ENCODE measurements at places on chromosomes 12 and 14.
A peak's percentile ranks its signal among the peaks of the same experiment; 100 is the strongest.

GRCh38 chr12:14314801-14315200 lies 50.7 kb upstream of the ATF7IP start:
- no peak for DNase-seq

DNA sequence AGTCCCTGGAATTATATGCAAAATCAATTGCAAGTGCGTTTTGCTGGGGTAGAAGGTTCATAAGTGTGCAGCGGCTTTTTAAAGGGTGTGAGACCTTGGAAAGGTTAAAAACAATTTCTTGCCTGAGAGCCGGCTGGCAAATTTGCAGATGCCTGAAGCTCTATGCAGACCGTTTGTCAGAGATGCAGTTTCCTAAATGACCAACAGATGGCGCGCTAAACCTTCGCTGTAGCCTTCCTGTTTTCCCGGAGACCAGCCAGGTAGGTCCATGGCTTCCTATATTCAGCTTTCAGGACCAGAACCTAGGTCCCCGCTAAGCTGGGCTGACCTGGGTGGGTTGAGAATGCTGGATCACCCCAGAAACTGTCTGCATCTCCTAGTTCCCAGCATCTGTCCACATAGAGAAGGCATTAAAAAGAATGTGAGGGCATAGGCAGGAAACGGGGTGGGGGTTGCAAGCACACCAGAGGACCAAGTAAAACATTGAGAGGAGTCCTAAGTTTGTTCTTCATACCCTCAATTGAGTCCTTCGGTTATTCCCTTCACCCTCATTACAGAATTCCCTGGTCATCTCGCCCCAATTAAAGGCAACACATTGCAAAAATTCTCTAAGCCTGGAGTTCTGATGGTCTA lies 5.7 kb upstream of the NOS1 start:
- DNase-seq: peak; percentile 71

GRCh38 chr12:44246482-44247105 lies 410.7 kb downstream of the TMEM117 start:
- peak; percentile 0 for DNase-seq

GRCh38 chr12:131219670-131220330 lies 266.1 kb downstream of the ADGRD1 start:
- no peak for DNase-seq

DNA sequence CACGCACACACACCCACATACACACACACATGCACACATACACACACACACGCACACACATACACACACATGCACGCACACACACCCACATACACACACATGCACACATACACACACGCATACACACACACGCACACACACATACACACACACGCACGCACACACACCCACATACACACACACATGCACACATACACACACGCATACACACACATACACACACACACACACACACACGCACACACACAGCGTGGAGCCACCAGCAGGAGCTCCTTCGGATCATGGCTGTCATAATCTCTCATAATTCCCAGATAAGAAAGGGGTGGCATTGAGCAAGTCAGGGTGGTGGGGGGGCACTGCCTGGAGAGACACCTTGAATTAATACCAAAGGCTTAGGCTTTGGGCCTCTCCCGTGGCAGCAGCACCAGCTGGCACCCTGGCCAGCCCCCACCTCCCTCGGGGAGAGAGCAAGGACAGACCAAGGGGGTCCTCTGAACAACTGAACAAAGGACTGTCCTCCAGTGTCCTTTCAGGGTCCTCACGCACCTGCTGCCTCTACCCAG lies 21.9 kb downstream of the ANO2 start:
- DNase-seq: no peak

DNA sequence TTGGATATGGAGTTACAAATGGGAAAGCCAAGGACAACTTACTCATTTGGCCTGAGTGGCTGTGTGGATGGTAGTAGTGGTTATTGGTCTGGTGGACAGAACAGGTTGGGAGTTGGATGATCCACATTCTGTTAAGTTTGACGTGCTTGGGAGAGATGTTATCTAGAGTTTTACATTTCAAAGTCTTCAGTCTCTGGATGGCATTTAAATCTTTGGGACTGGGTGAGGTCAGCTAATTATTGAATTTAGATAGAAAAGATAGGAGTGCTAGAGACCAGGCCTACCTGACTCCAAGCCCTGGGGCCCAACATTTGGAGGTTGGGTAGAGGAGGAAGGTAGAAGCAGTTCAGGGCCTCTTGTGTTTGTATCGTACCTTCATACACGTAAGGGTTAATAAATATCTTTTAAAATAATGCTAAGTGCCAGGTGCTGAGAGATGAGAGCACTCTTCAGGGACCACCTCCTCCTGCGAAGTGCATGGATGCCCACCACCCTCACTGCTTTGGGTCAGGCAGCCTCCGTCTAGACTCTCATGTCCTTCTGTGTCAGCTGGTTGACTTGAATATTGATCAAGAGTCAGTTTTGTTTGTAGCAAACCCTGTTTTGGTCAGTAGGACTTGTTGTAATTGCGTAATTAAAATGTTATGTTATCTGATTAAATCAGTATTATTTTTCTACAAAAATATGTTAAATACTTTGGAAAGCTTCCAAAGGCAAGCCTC lies 460.4 kb upstream of the RGS6 start:
- DNase-seq: peak; percentile 50

DNA sequence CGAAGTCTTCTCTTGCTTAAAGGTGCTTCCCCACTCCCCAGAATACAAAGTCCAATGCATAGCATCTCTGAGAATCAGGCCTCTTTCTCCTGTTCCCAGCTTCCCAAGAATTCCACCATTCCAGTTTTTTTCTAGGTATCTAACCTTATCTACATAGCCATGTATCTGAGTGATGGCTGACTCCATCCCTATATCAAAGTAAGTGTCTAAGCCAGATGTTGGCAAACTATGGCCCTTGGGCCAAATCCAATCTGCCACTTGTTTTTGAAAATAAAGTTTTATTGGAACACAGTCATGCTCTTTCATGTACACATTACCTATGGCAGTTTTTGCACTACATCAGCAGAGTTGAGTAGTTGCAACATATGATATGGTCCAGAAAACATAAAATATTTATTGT lies 129.6 kb downstream of the LLPH start:
- no peak for DNase-seq

DNA sequence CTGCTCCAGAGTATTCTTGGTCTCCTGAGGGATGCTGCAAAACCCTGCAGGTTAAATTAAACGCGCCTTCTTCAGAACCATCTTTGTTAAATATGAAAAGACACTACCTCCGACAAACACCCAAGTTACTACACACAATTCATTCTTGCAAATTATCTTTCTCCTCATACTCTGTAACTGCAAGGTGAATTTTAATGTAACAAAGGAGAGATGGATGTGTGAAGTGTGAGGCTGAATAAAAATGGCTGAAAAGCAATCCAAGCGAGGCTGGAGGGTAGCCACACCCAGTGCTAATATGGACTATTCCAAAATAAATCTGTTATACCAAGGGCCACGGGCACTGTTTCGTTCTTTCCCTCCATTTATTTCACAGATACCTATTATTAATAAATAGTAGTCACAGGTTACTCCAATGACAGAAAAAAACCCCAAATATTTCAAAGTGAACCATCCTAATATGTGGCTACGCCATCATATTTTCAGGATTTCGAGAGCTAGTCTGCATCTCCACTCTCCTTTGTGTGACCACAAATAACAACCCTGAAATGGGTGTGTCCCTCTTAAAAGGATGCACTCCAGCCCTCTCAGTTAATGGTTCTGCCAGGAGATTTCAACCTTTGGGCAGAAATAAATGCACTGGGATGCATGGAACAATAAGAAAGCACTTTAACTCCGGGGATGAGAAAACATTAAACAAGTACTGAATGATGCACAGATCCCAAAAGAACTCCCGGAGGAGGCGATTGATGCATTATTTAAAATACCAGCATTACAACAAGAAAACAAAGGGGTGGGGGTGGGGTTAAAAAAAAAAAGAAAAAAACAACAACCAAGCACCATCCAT lies 53.1 kb upstream of the CCDC175 start:
- no peak for DNase-seq

- no peak for DNase-seq
Measured at GRCh38 chr14:32434180-32434579, 105.1 kb downstream of the AKAP6 start.
